ENCODE measurements at places on chromosomes 4 and X.

DNA sequence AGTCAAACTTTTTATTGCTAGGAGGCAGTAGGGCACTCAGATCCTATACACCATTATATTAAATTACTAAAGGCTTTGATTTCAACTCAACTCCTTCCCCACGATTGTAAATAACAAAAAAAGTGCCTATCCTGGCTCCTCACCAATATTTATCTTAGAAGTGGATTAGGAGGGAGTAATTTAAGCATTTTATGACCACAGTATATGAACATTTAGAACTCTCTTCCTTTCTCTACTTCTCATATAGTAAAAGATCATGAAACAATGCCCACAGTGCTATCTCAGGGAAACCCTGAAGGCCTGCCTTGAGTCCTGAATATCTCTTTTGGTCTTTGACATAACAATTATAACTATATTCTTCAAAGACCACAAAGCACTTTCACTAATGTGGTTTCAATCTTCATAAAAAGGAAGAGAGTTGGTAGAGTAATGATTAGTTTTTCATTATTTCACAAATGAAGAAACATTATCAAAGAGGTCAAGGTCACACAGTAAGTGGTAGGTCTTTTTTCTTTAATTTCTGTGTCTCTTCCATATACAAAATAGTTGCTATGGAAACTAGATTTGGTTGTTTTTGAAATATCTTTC lies 29.1 kb upstream of the ADH1C start:
- no peak for DNase-seq

DNA sequence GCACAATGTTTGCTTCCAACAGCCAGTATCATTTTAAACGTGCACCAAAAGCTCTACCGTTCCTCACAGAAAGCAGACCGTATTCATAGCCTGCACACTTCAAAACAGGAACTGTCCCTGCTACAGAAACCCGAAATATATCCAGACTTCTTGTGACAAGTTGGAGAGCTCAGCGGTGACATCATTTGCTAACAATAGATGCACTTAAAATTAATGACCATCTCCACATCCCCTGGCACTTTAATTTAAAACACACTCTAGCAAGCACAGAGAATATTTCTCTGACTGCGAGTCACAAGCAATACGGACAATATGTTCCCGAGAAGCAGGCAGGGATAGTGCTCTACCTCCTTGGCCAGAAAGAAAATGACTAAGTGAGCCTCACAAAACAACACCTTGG lies 2.5 kb downstream of the NYX start:
- no peak for DNase-seq

DNA sequence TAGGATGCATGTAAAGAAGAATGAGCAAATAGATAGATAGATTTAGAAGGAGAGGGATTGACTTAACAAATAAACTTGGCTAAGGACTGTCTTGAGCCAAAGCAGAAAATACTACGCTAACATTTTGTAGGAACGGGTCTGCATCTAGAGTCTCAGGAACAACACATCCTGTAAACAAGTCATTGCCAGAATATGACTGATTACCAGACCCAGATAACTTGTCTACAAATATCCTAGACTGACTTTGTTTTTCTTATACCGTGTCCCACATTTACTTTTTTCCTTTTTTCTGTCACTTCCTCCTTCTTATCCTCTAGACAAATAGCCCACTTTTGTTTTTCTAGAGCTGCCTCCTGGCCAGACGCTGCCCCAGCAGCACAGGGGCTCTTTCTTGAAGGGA lies 393.6 kb downstream of the PDGFC start:
- no peak for DNase-seq

DNA sequence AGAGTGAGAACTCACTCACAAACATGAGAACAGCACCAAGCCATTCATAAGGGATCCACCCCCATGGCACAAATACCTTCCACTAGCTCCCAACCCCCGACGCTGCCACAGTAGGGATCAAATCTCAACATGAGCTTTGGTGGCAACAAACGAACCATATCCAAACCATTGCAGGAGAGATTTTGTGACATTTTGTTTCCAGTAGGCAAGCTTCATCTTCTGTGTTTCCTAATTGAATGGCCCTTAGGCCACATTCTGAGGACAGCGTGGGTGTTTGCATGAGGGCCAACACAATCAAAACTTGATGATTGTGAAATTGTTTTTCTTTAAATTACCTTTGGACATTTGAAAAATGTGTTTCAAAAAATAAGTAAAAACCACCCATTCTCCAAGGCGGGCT lies 102.6 kb upstream of the LNX1 start:
- no peak for DNase-seq

DNA sequence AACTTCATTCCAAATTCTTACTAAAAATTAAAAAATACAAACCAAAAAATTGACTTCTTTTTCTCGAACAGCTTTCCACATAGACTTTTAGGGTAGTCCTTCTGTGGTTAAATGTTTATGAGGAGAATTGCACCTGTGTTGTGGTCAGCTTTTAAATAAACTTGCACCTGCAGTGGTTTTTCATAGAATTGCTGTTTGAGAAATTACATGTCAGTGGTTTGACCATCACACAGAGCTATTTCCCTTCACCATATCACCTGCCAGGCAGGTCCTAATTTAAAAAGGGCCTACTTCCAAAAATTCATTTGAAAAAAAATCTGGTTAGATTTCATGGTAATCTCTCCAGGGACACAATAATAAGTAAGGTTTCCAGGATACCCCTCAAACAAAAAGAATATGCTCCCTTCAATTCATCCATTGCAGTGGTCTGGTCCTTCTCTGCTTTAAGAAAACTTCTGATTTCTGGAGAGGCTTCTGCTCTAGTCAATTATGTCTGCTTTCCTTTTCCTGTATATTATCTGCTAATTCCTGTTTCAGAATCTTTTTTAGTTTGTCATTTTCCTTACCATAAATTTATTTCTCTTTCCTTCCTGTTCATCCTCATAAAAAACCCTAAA lies 9.8 kb upstream of the UTP3 start:
- peak; percentile 31 for DNase-seq

DNA sequence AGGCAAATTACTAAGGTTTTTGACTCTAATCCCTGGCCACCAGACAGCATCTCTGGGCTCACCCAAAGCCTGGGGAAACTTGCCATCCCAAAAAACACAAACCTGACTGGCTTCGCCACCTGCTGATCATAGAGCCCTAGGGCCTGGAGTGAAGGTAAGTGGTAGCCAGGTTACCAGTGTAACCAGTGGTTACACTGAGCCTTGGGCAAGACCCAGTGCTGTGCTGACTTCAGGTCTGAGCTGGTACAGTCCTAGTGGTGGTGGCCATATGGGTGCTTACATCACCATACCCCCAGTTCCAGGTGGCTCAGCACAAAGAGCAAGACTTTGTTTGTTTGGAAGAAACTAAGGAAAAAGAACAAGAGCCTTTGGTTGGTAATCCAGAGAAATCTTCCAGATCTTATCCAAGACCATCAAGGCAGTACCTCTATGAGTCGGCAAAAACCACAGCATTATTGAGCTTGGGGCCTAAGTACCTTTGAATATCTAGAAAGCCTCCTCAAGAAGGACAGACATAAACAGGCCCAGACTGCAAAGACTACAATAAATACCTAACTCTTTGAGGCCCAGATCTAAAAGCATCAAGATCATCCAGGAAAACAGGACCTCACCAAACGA lies 13.7 kb downstream of the MED14 start:
- DNase-seq, result no peak

- DNase-seq, result peak; percentile 62
Measured at GRCh38 chrX:154051201-154051810, 31.6 kb upstream of the IRAK1 start.

- DNase-seq, result no peak
Measured at GRCh38 chr4:181418496-181418895, 824.7 kb upstream of the TENM3 start.

GRCh38 chr4:5710961-5711478 lies at the start of gene EVC:
TSS of gene EVC (plus strand) at chr4:5711201. CDS start at chr4:5711381, 180 bp downstream.
- peak; percentile 46 for DNase-seq

GRCh38 chr4:100062921-100063320 lies 112.8 kb upstream of the H2AZ1 start:
- DNase-seq, result no peak

GRCh38 chrX:129262912-129263311 lies 260.4 kb downstream of the SMARCA1 start:
- DNase-seq, result no peak

- DNase-seq, result no peak
Measured at GRCh38 chr4:185754961-185755360, 57.0 kb downstream of the SORBS2 start.

DNA sequence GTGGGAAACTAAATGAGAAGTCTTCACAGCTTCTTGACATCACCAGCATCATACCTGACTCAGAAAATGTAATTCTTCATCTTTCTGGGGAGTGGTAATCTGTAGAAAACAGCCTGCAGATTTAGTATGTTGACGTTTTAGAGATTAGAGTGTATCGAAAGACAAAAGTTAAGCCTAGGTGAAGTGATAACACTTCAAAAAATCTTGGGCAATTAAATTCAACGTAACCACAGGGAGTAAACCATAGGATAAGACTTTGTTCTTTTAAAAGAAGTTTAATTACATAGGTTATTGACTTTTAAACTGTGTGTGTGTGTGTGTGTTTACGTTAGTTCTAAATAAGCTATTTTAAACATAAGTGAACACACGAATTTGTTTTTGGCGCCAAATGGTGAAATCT lies 1.8 kb upstream of the CXCL5 start:
- no peak for DNase-seq

DNA sequence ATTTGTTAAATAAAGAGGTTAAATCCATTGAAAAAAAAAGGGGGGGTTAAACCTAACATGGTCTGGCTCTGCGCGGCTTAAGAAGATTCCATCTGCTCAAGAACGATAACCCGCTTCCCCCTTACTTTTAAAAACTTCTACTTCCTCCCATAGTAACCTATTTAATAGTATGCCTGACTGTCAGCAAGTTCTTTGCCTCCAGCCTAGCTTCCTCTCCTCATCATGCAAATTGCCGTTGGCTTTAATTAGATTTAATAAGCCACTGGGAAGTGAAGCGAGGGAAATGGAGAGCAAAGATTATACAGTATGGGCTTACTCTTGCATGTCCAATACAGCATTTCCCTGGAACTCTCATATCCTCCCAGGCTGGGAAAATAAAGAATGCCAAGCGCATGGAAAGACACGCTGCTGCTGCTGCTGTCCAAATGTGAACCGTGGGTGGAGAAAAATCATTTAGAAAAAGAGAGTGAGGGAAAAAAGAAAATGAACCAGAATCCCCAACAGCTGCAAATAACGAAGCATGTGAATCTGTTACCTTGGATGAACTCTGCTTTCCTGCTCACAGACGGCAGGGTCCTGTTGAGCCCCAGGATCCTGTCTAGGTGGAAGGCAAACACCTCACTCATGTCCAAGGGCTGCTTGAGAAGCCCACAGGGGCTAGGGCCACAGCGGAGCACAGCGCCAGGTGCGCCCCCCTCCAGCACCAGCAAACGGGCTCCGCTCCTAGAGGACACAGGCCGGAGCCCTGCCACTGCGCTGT lies 2.7 kb downstream of the GASK1B start:
- no peak for DNase-seq

DNA sequence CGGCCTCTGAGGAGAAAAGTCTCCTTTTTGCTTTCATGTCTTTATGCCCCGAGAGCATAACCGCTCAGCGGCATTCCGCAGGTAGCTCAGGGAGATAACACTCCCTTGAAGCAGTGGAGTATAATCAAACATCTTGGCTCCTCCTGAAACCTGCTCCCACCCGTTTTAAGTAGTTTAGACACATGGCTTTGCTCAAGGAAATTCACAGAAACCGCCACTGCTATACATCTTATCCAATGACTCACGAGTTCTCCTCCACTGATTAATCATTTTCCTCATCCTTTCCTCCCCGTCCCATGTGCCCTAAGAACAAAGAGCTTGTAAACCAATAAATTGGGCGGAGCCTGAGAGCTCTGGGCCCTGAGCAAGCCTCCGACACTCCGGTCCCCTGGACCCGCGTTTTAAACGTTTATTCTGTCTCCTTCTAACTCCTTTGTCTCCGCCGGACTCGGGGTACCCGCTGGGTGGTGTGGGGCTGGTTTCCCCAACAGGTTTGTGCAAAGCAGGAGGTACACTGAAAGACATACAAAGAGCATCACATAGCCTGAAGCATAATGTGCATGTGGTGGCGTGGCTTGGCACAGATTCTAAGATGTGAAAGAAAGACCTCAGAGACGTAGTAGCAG lies 401.2 kb downstream of the TLL1 start:
- DNase-seq, result no peak

DNA sequence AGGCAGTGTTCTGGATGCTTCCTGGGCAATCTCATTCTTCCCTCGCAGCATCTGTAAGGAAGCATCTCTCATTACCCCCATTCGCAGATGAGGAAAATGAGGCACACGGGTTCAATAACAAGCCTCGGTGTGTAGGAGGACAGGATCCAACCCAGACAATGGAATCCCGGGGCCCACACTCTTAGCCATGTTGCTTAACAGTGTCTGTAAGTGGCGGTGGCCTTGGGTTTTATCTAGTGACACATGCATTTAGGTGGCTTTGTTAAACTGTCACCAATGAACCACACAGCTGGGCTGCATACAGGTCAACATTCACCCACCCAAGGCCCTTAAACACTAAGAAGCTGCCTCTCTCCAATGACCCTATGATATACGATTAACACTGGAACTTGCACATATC lies 22.6 kb downstream of the RELL1 start:
- no peak for DNase-seq

GRCh38 chrX:84064164-84064563 lies 123.8 kb downstream of the RPS6KA6 start:
- no peak for DNase-seq

DNA sequence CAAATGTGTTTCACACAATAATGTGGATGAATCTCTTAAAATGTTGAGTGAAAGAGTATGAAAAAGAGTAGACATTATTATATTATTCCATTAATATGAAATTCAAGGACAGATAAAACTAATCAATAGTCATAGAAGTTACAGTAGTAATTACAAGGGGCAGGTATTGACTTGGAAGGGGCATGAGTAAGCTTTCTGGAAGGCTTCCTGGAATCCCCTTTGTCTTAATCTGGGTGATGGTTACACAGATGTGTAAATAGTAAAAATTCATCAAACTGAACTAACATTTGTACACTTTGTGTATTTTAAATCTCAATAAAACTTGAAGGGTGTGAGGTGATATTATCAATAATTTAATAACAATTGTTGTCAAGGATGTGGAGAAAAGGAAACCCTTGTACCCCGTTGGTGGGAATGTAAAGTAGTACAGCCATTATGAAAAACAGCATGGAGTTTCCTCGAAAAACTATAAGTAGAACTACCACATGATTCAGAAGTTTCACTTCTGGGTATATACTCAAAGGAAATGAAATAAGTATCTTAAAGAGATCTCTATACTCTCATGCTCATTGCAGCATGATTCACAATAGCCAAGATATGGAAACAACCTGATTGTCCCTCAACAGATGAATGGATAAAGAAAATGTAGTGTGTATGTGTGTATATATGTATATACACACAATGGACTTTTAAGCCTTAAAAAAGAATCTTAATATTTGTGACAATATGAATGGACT lies 96.9 kb upstream of the MID1IP1 start:
- DNase-seq, result no peak
